ENCODE measurements at places on chromosomes 6 and 20.

GRCh38 chr6:76221525-76221924 lies 149.1 kb upstream of the IMPG1 start:
- DNase-seq = no peak

DNA sequence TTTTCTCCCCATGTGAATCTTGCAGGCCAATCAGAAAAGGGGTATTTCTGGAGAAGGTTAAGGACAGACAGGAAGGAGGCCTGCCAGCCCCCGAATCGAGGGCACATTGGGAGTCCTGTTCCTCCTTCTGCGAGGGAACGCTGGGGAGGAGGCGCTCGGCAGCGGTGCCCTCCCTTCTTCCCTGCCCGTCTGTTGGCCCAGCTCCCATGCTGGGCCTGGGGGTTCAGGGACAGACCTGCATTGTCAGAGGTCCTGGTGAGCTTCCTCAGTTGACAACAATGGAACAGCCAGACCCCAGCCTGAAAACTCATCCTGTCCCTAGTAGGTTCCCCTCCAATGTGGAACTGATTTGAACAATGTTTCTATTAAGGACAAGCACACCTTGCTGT lies 15.1 kb upstream of the SYNJ2 start:
- DNase-seq = no peak

DNA sequence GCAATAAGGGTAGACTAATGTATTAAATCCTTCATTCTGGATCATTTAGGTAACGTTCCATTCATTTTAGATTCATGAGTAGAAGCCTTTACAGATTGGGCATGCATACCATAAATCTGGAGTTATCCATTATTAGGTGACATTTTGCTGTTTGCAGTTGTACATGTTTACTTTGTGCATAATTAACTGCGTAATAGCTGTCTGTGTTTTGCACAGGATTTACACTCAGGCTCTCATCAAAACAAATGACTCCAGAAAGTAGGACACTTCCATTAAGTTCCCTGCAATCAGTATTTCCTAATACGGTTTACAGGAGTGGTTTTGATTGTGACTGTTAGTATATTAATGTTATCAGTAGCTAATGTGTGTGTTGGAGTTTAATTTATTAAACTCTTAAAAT lies 997.4 kb downstream of the HACE1 start:
- DNase-seq = no peak

GRCh38 chr20:7908905-7909304 lies 31.4 kb downstream of the HAO1 start:
- DNase-seq = no peak

- DNase-seq = no peak
These were observed 262.2 kb downstream of the EYA4 start for GRCh38 chr6:133503336-133503729.
